SK-MEL-5 (cell line): ENCODE measurements at places on chromosomes 12 and 14.
A peak's percentile ranks its signal among the peaks of the same experiment; 100 is the strongest.

- DNase-seq = no peak
These were observed 18.4 kb downstream of the ASB2 start for GRCh38 chr14:93957751-93958566.

- DNase-seq = no peak
These were observed 31.9 kb upstream of the DLK1 start for GRCh38 chr14:100694579-100695422.

DNA sequence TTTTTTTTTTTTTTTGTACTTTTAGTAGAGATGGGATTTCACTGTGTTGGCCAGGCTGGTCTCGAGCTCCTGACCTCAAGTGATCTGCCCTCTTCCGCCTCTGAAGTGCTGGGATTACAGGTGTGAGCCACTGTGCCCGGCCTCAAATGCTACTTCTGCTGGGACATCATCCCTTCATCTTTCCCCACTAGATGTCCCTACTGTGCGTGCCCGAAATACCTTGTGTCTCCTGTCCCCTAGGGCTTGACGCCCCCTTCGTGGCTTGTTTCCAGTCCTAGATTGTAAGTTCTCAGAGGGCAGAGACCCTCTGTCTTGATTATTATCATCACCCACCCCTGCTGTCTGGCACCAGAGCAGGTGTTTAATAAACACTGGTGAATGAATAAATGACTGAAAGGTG lies 14.9 kb downstream of the CCDC63 start:
- DNase-seq = no peak

DNA sequence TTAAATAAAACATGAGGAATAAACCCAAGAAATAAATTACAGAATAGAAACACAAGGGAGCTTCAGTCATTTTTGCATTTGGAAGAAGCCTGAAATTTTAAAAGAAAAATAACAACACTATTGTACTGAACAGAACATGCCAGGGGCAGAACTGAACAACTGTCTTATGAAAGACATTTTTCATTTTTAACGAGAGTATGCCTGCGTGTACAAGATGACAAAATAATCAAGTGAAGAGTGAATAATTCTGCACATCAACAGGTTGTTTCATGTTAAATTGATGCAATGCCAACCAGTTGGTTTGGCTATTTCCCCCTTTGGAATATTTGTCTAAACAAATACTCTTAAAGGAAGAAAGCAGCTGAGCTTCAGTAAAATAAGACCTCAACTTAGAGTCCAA lies 103.3 kb upstream of the BTG1 start:
- peak; percentile 58 for DNase-seq

DNA sequence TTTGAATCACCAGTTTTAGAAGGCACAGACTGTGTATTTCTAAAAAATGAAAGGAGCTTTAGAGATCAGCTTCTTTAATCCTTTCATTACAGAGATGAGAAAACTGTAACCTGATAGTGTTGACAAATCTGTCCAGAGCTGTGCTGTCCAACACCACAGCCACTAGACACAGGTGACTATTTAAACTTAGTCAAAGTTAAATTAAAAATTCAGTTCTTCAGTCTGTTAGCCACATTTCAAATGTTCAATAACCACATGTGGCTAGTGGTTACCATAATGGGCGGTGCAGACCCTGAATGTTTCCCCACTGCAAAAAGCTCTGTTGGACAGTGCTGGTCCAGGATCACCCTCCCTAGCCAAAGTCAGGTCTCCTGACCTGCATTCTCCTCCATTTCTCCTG lies 21.6 kb downstream of the DAD1 start:
- no peak for DNase-seq
